ENCODE measurements at places on chromosomes 7 and 10. TPM values are rescaled to one million over a fixed set of nuclear protein-coding genes. Genes with fewer than 3 reads are reported as not detected.

The MNX1 gene
- 0.34 TPM for total RNA-seq

The CDK14 gene
- 49.6 TPM for total RNA-seq

DNA sequence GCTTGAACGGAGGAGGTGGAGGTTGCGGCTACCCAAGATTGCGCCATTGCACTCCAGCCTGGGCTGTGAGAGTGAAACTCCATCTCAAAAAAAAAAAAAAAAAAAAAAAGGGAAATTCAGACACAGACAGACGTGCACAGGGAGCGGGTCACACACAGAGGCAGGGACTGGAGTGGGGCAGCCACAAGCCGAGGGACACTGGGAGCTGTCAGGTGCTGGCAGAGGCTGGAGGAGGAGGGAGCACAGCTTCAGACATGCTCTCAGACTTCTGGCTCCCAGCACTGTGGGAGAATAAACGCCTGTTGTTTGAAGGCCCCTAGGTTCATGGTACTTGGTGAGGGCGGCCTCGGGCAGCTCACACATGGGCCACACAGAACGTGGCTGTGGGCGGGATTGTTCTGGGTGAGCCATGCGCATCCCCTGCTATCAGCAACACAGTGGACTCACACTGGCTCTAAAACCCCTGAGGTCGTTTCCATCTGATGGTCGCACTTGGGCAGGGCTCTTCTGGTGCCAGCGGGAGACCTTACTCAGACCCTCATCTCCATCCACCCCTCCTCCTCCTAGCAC is 375.9 kb downstream of the DNAJB6 start:
- no peak for DNase-seq

DNA sequence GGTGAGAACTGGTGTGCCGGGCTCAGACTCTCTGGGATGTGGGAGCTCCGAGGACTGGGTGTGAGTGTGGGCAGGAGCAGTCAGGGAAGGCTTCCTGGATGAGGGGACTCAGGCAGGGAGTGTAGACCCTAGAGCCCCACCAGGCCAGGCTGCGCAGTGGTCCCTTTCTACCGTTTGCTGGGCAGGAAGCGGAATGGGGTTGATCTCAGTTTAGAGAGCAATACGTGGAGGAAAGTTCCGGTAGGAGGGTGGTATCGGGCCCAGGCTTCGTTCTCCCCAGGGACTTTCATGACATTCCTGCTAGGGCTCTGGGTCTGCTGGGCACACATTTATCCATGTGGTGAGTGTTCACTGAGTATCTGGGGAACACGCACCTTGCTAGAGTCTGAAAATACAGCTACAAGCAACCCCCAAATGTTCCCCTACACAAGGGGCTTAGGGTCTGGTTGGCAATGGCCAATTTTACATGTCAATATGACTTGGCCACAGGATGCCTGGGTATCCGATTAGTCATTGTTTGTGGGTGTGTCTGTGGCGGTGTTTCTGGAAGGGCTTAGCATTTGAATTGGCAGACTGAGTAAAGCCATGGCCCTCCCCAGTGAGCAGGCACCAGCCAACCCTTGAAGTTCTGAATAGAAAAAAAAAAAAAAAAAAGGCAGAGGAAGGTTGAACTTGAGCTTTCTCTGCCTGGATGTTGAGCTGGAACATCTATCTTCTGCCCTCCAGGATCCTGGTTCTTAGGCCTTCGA is 20.8 kb downstream of the GHRHR start:
- no peak for DNase-seq

- no peak for DNase-seq
Observed at GRCh38 chr7:151688236-151688780, 168.6 kb upstream of the RHEB start.

GRCh38 chr10:80471715-80472233 is 17.7 kb downstream of the TSPAN14 start:
- no peak for DNase-seq

- no peak for DNase-seq
Observed at GRCh38 chr7:30709549-30709948, 27.3 kb upstream of the CRHR2 start.
